SK-N-SH (cell line): ENCODE measurements at places on chromosomes 4 and X. TPM values are rescaled to one million over a fixed set of nuclear protein-coding genes. Genes with fewer than 3 reads are reported as not detected.

The PROM1 gene
- polyA plus RNA-seq = not detected in 2 replicates

The ZFP92 gene
- 0.28 TPM in 2 replicates for polyA plus RNA-seq

The COL4A6 gene
- polyA plus RNA-seq = not detected in 2 replicates

DNA sequence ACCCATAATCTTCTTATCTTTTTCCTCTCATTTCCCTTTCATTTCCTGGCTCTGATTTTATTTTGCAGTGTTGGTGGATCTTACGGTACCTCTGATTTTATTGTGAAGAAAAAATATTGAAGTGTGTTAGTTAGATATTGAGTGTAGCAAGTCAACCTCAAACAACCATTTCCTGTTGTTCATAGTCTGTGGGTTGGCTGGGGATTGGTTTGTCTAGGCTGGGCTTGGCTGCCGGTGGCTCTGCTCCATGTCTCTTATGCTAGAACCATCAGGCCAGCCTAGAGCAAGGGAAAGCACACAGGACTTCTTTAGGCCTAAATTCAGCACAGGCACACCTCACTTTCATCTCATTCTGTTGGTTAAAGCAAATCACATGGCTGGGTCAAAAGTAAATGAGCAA lies 383.1 kb upstream of the LCORL start:
- DNase-seq = no peak

DNA sequence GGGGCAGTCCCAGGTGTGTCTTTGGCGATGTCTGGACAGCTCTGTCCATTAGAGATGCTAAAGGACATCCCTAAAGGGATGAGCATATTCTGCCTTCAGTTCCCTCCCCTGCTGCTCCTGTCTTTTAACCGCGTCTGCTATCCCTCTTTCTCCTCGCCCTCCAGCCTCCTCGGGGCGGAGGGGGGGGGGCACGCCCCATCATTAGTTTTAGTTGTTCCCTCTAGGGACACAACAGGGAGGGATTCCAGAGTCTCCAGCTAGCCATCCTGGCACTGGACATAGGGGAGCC lies 1.1 kb downstream of the MSL3 start:
- no peak for DNase-seq

GRCh38 chr4:143186649-143187048 lies 1.9 kb downstream of the USP38 start:
- no peak for DNase-seq

DNA sequence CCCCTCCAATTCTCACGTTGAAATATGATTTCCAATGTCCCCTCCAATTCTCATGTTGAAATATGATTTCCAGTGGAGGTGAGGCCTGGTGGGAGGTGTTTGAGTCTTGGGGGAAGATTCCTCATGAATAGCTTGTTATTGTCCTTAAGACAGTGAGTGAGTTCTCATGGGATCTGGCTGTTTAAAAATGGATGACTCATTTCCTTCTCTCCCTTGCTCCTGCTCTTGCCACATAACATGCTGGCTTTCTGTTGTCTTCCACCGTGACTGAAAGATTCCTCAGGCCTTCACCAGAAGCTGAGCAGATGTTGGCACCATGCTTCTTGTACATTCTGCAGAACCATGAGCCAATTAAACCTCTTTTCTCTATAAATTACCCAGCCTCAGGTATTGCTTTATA lies 346.8 kb upstream of the TECRL start:
- DNase-seq = no peak

DNA sequence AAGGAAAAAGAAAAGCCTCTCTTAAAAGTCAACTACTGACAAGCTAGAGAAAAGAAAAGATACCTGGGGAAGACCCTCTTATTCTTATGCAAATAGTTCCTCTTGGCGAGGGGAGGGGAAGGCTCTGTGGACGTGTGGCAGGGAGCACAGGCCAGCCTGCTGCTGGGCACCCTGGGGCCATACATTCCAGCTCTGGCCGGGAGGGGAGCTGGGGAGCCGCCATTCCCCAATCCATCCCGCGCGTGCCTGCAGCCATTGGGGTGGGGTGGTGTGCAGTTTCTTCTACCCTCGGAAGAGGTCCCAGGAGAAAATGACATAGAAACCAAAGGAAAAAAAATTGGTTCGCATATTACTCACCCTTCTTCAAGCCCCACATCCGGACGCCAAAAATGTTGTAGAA lies 1496.4 kb downstream of the RPA4 start:
- no peak for DNase-seq

GRCh38 chrX:21674430-21675186 lies 16.5 kb upstream of the KLHL34 start:
- no peak for DNase-seq

- no peak for DNase-seq
These were observed 14.2 kb downstream of the EDA start for GRCh38 chrX:69630147-69630546.

GRCh38 chr4:103497692-103498091 lies 222.1 kb downstream of the TACR3 start:
- no peak for DNase-seq

GRCh38 chr4:2300431-2301224 lies 38.7 kb upstream of the MXD4 start:
- DNase-seq = no peak

GRCh38 chr4:141409556-141409955 lies 188.9 kb downstream of the ZNF330 start:
- DNase-seq = no peak

- no peak for DNase-seq
These were observed 215.5 kb downstream of the SPATA18 start for GRCh38 chr4:52266537-52267137.

GRCh38 chrX:149527705-149528104 lies 13.1 kb upstream of the EOLA1 start:
- DNase-seq = peak; percentile 27

DNA sequence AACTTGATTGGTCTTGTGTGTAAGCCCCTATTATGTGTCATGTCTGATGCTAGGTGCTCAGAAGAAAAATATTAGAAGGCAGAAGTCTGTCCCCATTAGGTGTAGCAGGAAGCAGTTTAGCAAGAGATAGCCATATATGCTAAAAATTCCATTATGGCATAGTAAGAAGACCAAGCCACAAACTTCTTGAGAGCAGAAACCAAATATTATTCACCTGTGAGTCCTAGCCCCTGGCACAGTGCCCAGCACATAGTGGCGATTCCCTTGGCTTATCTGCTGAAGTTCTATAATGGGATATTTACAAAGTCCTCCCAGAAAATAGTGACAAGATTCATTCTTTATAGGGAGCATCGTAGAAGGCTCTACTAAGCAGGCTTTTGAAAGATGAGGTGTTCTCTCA lies 174.4 kb downstream of the RAB28 start:
- no peak for DNase-seq

DNA sequence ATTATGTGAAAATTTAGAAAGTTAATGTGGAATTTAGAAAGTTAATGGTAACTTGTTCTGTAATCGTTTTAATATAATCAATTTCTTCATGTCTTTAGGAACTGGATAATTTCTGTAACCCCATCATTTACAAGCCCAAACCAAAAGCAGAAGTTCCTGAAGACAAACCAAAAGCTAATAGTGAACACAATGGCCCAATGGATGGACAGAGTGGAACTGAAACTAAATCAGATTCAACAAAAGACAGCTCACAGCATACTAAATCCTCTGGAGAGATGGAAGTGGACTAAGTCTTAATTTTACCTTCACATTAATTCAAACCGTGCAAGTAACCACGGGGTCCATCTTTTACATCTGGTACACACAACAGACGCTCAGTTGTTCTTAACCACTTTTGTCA lies 48.1 kb upstream of the PLK4 start:
- no peak for DNase-seq

- no peak for DNase-seq
These were observed 5.7 kb upstream of the CASP6 start for GRCh38 chr4:109708990-109709389.

- DNase-seq = no peak
These were observed 36.8 kb downstream of the C4orf51 start for GRCh38 chr4:145716661-145717200.

DNA sequence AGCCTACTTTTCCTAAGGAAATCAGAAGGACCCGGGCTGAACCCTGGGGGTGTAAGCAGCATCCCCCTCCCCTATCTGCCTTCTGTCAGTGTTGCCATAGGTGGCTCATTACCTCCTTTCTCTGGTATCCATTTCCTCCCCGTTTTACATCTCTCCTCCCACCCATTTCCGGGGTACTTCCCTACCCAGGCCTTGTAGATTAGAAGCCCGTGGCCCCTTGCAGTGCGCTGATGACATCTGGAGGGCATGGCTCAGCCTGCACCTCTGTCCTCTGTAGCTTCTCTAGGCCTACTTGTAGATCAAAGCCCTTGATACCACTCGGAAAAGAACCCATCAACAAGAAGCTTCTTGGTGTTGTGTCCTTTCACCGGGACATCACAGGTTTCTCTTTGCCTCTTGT lies 71.8 kb downstream of the NBDY start:
- DNase-seq = peak; percentile 5

DNA sequence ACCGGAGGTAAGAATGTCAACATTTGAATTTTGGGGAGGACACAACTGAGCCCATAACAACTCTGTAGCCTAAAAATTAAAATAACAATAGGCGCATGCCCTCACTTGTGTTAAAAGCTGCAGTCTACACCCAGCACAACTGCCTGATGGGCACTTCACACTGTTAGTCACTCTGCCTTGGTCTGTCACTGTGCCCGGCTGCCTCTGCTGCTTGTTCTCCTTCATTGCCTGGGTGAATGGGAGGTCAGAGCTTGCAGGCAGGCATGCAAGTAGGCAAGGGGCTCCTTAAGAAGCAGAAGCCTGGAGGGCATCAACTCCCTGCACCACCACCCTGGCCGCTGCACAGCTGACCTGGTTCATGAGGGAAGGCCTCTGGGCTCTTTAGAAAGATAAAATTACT lies 374.8 kb downstream of the MID1IP1 start:
- DNase-seq = no peak

DNA sequence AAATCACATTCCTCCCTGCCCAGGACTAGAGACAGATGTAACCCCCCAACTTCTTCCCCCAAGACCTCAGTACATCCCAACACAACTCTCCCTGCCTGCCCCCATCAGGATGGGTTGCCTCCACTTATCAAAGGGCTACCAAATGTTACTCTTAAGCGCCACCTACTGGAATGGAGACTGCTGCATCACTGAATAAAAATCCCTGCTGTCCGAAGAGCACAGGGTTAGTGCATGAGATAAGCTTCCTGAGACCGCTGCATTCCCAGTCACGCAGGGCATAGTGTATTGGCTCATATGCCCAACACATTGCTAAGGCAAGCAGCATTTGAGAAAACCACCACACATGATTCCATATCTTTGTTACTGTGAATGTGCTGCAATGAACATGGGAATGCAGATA lies 544.5 kb downstream of the PPP4R3C start:
- DNase-seq = peak; percentile 16
